ENCODE measurements at places on chromosomes 5 and 9.
A peak's percentile ranks its signal among the peaks of the same experiment; 100 is the strongest.

DNA sequence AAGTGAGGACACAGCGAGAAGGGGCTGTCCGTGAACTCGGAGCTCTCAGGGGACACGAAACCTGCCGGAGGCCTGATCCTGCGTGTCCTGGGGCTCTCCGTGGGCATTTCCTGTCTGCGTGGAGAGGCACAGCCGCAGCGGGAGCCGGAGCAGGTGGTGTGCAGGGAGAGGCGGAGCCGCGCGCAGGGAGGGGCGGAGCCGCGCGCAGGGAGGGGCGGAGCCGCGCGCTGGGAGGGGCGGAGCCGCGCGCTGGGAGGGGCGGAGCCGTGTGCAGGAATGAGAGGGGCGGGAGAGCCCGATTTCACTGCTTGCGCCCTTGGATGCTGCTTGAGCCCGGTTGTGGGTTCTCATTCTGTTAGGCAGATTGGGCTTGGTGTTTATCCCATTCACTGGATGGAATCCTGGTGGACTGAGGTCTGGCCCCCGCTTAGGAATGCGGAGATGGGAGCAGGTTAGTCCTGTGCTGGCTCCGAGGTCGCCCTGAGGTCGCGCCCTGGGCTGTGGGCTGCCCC, 26.7 kb downstream of the NDUFS6 start:
- peak; percentile 19 for DNase-seq

- DNase-seq, result no peak
Measured at GRCh38 chr9:100426189-100426529, 784 bp upstream of the MSANTD3 start.

GRCh38 chr5:43038496-43038989, 1.6 kb downstream of the ANXA2R start:
- DNase-seq, result peak; percentile 34

DNA sequence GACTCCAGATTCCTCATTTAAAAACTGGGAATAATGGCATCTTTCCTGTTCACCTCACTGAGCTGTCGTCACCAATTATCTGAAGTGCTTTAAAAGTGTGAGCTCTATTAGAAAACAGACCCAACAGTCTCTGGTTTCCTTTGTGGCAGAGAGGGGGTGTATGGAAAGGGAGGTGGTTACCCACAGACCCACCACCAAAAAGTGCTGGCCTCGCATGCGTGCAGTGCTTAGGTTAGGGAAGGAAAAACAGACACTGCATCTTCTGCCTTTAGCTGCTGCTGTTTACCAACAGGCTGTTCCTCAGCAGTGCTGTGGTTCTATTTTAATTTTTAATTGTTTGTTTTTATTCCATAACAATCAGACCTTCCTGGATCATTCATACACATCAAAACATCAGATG, 249.6 kb downstream of the PIK3R1 start:
- no peak for DNase-seq

- DNase-seq, result no peak
Measured at GRCh38 chr9:105332471-105332870, 88.0 kb downstream of the SLC44A1 start.

GRCh38 chr5:137611794-137612435, 112.8 kb upstream of the SPOCK1 start:
- DNase-seq, result no peak

- no peak for DNase-seq
Measured at GRCh38 chr5:147555176-147555575, 45.3 kb upstream of the DPYSL3 start.

GRCh38 chr9:76438841-76439588, 20.0 kb upstream of the GCNT1 start:
- no peak for DNase-seq

- DNase-seq, result no peak
Measured at GRCh38 chr5:25905646-25906045, 1132.7 kb downstream of the CDH9 start.

- DNase-seq, result no peak
Measured at GRCh38 chr5:173411791-173412555, 83.8 kb upstream of the STC2 start.

- no peak for DNase-seq
Measured at GRCh38 chr5:150271923-150272322, 17.6 kb downstream of the CAMK2A start.

- no peak for DNase-seq
Measured at GRCh38 chr9:100662122-100662521, 84.2 kb downstream of the CAVIN4 start.

DNA sequence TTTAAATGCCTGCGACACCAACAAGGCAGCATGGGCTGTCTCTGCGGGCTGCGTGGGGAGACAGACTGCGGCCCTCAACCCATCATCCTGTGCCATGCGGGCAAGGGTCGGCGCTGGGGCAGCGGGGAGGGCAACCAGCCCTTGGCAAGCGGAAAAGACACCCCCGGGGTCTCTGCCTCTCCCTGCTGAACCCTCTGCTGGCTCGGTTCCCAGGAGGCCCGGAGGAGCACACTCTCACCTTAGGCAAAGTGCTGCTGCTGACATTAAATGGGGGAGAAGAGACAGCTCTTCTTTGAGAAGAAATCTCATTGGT, 129.6 kb upstream of the PPP1R26 start:
- no peak for DNase-seq

DNA sequence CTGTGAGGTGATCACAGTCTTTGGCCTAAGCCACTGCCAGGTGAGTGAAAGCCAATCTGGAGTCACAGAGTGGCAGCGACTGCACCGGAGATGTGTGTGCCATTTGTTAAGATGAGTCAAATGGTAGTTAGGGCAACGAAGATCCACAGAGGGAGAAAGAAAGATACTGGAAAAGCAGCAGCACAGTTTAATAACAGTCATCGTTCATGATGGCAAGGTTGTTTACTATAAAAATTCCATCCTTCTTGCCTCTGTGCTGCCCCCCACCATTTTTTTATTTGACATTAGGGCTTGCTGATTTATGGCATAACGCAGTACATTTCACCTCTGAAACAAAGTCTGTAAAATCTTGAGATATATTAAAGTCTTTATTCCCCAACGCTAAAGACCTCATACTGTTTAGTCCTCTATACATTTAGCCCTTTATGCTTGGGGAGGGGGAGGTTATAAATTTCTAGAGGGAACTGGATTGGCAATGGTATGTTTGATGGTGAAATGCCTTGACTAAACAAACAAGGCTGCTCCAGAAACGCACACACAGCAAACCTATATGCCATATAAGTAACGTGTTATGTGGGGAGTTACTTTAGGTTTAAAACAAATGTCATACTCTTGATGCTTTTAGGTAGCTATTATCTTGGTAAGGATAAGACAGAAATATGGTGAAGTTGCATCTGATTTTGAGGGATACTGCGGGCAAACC, 55.8 kb upstream of the ABL1 start:
- DNase-seq, result no peak

DNA sequence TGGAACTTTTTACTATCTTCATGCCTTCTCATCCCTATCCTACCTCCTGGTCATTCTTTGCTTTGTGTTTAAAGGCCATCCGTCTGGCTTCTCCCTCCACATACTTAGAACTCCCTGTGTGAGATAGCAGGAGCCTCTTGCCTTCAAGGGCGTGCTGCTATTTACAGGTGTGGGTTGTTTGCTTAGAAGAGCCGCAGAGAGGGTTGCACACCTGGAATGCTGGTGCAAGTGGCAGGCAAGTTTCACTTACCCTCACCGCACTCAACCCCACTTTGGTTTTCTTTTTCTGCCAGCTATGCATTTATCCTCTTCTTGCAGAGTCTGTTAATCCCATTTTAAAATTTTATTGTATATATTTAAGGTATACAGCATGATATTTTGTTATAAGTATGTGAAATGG, 12.6 kb downstream of the SKP2 start:
- no peak for DNase-seq

DNA sequence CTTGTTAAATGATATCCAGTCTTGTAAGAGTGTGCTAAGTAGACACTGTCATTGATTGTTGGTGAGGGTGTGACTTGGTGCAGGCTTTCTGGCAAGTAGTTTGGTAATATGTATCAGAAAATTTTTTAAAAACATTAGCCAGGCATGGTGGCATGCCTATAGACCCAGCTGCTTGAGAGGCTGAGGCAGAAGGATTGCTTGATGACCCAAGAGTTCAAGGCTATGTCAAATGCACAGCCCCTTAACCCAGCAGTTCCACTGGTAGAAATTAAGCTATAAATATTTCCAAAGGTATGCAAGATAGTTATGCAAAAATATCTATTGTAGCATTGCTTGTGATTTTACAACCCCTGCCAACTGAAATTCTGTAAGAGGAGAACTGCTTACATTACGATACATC, 24.2 kb downstream of the ZBTB43 start:
- no peak for DNase-seq
